ENCODE measurements at places on chromosomes 7 and 10.

GRCh38 chr7:104185346-104185745 lies 22.5 kb downstream of the ORC5 start:
- peak; percentile 24 for DNase-seq

GRCh38 chr7:45325378-45325777 lies 167.8 kb downstream of the RAMP3 start:
- DNase-seq, result no peak

GRCh38 chr7:110187877-110188554 lies 902.9 kb upstream of the LRRN3 start:
- no peak for DNase-seq

GRCh38 chr10:101619983-101620382 lies 31.9 kb downstream of the DPCD start:
- DNase-seq, result no peak

GRCh38 chr7:116979430-116979829 lies 26.1 kb downstream of the ST7 start:
- DNase-seq, result no peak

GRCh38 chr10:51877636-51878035 lies 178.2 kb upstream of the CSTF2T start:
- DNase-seq, result no peak

DNA sequence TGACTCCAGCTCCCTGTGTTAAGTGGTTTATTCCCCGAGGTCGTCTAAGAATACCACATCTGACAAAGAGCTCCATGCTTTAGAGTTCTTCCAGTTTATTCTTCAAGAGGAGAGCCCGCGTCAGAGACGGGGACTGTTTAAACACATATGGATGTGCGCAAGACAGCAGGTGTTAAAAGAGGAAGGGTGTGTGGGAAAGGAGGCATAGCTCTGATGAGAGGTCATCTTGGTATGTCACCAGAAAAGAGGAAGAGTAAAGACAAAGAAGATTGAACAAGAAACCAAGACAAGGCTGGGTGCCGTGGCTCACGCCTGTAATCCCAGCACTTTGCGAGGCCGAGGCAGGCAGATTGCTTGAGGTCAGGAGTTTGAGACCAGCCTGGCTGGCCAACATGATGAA lies 258.7 kb downstream of the CCDC3 start:
- DNase-seq, result no peak

GRCh38 chr10:27815261-27815660 lies 69.6 kb upstream of the MKX start:
- no peak for DNase-seq

- DNase-seq, result peak; percentile 35
Observed at GRCh38 chr10:96470116-96470743, 43.5 kb downstream of the TLL2 start.

GRCh38 chr7:121531175-121532070 lies 135.3 kb upstream of the FAM3C start:
- no peak for DNase-seq

DNA sequence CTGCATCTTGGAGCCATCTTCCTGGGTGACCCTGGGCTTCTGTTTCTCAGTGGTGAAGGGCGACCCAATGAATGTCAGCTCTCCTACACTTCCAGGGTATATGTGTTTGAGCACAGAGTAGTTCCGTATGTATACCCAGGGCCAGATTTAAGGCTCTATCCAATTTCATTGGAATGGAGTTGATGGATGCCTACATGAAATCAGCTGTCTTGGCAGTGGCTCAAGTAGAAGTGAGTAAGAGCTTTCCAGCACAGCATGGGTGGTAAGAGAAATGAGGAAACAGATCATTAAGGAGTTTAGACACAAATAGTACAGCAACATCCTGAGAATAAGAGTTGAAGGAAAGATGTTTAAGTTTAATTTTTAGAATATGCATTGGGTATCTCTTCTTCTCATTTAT lies 433.0 kb downstream of the PAXIP1 start:
- DNase-seq, result no peak

DNA sequence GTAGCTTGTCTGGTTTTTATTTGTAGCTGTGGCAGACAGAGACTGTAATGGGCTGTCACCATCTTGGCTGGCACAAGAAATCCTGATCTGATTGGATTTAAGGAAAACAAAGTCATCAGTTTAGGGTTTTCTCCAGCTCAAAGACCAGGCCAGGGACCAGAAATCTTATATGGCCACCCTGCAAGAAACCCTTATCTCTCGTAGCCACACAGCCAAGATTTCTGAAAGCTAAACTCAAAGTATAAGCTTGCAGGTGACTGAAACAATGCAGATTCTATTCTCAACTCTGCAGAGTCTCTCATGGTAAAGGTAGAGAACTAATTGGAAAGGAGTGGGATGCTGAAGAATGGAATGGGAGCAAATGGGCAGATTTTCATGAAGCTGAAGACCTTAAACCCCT lies 3.2 kb upstream of the ASB13 start:
- DNase-seq, result no peak

DNA sequence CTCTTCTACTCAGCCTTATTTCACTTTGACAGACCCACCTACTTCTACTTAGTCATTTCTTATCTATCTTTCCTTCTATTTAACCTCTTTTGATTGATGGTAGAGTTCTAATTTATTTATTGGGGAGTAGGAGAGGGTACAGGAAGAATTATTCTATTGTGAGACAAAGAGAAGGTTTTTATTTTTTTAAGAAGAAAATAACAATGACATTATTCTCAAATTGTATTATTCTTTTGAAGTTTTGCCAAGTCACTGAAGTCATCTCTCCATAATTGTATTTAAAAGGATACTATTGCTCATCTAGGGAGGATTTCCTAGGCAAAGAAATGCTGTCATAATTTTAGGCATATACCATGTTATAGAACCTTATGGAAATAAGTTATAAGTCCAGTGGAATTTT lies 52.7 kb downstream of the ITGB8 start:
- no peak for DNase-seq

- DNase-seq, result no peak
Observed at GRCh38 chr7:136074843-136075242, 97.7 kb upstream of the MTPN start.

GRCh38 chr7:71682181-71682580 lies 550.2 kb downstream of the GALNT17 start:
- no peak for DNase-seq

DNA sequence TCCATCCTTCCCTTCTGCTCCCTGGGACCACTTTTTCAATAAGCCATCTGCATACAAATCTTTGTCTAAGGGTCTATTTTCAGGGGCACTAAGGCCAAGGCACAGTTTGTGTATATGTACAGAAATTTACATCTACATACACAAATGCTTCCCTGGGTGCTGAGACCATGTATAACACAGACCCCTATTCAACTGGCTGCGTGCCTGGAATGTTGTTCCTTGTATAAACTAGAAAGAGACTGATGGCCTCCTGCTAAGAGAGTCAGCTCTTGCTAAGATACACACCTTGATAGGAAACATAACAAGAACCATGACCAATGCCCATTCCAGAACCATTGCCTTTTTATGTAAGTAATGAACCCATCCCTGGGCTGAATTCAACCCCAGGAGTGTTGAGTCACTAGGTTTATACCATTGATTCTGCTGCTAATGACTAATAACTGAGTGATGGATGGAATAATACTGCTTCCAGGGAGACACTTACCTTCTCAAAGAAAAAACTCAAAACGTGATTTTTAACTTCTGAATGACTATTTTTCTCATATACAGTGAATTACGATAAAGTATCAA lies 290.7 kb downstream of the FGFR2 start:
- DNase-seq, result no peak

DNA sequence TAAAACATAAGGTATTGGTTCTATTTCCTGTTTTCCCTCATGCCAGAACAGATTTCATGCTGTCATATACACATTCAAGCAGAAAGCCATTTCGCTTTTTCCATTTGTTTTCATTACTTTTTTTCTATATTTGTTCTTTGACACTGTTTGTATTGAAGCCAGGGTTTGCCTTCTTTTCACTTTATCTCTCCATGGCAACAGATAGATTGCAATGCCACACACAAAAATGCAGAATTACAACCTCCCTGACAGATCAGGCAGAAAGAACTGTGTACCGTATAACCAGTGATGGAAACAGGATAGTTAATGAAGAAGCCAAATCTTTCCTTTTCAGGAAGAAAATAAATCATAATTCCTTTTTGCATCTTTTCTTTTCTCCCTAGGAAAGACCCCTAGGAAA lies 103.0 kb upstream of the PCGF5 start:
- DNase-seq, result no peak

GRCh38 chr7:36723951-36724664 lies at the start of gene AOAH:
Gene AOAH (minus strand): TSS chr7:36724494. CDS start chr7:36724148, 346 bp downstream.
- DNase-seq, result no peak

DNA sequence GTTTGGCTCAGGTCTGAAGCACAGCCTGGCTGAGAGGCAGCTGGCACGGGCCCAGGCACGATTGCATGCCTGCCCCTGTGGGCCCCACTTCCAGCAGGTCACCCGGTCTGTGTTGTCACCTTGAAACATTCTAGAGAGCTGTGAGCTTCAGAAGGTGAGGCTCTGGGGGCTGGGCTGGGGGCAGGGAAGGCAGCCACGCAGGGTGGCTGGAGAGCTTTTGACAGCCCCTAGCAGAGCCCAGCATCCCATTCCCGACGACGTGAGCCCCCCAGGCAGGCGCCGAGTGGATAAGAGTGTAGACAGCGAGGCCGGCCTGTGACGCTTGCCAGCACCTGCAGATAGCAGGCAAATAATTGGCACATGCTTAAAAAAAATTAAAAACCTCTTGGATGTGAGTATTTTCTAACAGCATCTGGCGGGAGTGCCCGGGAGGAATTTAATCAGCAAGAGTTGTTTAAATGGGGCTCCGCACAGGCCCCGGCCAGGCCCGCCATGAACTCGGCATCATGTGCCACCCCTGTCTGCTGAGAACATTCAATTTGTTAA lies 212.0 kb upstream of the TBX20 start:
- DNase-seq, result no peak

- no peak for DNase-seq
Observed at GRCh38 chr7:127817466-127817865, 165.5 kb downstream of the SND1 start.

- no peak for DNase-seq
Observed at GRCh38 chr10:33233221-33233620, 101.2 kb downstream of the NRP1 start.

DNA sequence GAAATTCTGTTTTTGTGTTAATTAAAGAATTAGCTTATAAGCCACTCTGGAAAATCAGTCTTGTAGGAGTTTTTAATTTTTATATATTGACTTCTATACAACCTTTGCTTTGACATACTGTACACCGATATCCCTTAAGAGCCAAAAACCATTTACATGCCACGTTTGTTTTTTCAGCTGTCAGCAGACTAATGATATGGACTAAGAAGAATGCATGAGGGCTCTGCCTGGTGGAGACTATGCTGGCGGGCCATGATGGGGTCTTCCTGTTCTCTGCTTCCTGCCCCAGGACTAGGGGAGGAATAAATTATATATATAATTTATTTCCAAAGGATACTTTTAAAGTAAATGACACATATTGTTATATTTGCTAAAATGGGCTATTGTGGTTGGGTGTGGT lies 96.3 kb downstream of the CDK14 start:
- no peak for DNase-seq

GRCh38 chr10:77603534-77603927 lies 34.1 kb downstream of the KCNMA1 start:
- no peak for DNase-seq

- peak; percentile 56 for DNase-seq
Observed at GRCh38 chr10:126302826-126303665, 85.2 kb downstream of the ADAM12 start.

DNA sequence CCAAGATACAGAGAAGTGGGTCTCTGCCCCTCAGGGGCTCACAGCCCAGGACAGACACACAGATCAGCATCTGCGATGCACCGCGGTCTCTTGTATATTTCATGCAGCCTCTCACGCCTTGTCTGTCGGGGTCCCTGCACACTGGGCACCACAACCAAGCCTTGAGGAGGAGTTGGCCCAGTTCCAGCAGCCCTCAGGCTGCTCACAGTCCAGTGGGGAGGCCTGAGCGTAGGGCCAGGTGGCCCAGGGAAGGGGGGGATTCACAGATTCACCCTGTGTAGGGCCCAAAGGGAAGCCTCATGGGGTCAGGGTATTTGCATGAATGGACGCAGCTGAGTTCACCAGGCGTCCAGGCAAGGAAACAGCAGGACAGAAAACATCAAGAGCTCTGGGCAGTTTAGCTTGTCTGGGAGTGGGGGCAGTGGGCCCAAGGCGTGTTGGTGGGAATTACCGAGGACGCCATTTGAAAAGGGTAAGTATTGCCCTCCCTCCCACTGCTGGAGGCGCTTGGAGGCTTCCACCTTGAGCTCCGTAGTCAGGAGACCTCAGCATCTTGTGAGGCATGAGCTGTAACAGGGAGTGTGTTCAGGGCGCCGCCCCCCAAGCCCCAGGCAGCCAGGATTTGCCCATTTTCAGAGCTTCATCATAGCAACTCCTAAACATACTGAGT lies 129.1 kb upstream of the CHST15 start:
- DNase-seq, result no peak

- DNase-seq, result no peak
Observed at GRCh38 chr10:113060201-113061053, 110.4 kb downstream of the TCF7L2 start.

GRCh38 chr7:116236020-116236630 lies 25.8 kb downstream of the TES start:
- peak; percentile 70 for DNase-seq

GRCh38 chr10:67612577-67613537 lies 83.1 kb downstream of the CTNNA3 start:
- peak; percentile 30 for DNase-seq

GRCh38 chr7:158602905-158603772 lies 15.5 kb upstream of the PTPRN2 start:
- DNase-seq, result no peak

DNA sequence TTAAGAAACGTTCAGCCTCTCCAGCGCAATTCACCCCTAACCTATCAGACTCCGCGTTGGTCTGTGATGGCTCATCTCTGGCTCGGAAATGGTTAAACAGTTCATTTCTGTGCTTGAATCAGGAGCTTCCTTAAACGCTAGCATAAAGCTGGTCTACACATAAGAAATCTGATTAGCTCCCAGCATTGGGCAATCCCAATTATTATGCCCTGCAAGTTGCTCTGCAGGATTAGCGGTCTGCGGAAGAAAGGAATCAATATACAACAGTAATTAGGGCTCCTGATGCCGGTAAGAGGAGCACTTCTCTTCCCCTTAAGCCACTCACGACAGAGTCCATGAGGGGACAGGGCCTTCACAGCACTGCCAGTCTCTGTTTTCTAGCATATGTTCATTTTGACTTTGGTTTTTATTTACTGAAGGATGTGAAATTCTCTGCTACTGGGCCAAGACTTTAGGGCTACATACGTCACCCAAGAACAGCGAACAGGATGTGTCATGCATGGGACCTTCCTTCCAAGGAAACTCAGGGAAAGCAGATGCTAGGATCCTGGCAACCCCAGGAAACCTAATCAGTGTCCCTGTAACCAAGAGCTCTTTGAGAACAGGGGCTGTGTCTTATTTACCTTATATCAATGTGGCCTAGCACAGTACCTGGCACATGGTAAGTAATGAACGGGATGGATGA lies 324.4 kb downstream of the KCNMA1 start:
- DNase-seq, result peak; percentile 80

Data from fibroblast of mammary gland (primary cell).